Fibroblast of skin of left biceps (primary cell): ENCODE measurements at places on chromosomes 5 and 9.

GRCh38 chr9:127970401-127971313 lies 10.1 kb downstream of the EEIG1 start:
- no peak for DNase-seq

DNA sequence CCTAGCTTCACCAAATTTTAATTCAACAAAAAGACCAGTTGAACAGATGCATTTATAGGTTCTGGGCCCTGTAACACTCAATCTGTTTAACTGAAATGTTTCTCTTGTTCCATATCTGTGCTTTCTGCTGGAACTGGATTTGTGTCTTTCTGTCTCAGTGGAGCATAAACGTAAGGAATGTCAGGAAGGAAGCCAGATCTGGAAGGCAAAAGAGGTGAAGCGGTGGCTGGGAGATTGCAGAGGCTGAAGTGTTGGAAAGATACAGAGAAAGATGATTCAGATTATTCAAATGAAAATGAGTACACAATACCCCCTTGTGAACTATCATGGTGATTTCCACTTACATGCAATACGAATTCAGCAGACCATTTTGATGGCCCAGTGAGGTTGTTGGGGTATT lies 406.8 kb downstream of the BRINP1 start:
- DNase-seq: peak; percentile 37

GRCh38 chr5:138981131-138981530 lies 106.0 kb upstream of the LRRTM2 start:
- no peak for DNase-seq

GRCh38 chr5:7436521-7436920 lies 40.6 kb downstream of the ADCY2 start:
- DNase-seq: no peak

DNA sequence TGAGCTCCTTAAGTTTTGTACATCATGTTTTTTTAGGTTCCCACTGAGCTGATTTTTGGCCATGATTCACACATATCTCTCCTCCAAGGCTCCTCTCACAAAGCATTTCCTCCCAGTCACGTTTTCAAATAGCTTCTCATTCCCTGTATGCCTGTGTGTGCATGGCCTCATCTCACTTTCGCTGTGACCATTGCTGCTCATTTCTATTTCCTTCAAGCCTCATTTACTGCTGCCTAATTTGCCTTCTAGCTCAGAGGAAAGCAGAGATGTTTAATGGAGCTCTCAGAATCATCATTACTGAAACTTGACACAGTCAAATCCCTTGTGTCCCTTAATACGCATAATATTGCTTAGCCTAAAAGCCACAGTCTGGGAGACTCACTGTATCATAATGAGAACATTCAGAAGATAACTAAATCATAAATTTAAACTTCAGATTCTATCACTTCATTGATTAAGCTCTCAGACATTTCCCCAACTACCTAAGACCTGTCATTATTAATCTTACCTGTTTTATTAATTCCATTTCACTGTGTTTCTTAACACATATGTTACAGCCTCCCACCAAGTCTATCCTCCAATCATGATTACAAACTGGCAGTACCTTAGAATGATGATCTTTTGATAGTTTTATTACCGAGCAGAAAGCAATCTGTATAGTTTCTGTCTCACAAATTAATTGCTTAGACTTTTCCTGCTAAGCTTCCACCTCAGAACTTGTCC lies 278.3 kb upstream of the PTGER4 start:
- no peak for DNase-seq

DNA sequence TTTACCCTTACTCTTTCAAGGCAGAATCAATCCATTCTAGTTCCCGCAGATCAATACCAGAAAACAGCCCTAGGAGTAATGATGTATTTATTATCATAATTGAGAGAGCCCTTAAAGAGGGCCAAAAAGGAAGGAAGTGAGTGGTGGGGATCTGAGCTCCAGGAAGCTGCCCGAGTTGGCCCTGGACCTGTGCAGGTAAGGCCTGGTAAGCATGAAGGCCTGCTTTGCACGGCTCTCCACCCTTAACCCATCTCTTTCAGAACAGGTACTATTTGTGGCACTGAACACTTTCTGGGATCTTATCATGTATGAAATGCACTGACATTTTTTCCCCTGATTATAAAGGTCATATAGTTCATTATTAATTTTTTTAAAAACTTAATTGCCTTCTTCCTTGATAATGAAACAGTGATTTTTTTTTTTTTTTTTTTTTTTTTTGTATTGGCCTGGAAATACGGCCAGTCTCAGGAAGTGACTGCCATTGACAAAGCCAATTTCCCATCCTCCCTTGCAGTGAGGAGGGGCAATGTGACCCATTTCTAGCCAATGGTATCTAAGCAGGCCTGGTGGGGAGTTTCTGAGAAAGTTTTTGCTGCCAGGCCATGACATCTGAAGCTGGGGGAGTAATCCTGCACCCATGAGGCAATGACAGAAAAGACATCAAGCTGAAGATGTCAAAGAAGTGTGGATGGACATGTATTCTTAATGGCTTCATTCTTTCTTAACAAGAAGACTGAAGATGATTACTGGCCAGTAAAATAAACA lies 6.3 kb upstream of the MVB12B start:
- DNase-seq: no peak

DNA sequence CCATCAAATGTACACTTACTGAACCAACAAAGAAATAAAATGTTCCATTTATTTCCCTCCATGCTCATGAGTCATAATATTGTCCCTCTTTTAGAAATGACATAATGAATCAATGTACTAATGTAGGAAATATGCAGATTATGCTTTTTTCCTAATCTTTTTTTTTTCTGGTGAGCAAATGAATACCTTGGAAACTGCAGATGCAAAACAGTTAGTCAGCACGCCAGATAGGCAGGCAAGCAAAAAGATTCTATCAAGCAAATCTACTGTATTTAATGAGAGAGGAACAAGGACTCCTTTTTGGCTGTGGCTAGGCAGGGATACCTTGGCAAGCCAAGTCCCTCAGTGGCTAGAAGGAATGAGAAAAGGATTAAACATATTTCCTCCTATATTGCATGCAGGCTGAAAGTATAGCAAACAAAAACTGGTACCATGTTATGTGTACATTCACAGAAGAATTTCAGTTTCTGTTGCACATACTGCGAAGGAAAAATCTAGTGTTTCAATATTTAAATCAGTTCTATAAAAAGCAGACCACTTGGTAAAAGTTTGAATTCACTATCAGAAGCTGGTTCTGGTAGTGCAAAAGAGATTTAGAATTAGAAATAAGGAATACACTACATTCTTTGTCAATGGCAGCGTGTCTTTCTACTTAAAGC lies 605.4 kb downstream of the TLE1 start:
- peak; percentile 33 for DNase-seq

DNA sequence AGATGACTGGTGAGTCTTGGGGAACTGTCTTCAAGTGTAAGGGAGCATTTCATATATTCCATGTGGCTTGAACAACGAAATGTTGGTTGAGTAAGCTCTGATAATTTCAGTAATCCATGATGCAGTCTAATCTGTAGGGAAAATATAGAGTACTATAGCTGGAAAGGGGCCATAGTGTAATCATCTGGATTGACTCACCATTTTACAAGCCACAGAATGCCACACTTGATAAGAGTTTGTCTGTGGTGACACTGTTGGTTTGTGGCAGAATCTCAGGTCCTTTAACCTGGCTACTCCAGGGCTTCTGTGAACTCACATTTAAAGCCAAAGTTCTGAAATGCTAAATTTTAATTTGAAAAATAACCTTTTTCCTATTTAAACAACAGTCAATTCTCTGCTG lies 16.3 kb upstream of the MAML1 start:
- DNase-seq: no peak

GRCh38 chr5:68746220-68746619 lies 347.6 kb upstream of the SLC30A5 start:
- no peak for DNase-seq

DNA sequence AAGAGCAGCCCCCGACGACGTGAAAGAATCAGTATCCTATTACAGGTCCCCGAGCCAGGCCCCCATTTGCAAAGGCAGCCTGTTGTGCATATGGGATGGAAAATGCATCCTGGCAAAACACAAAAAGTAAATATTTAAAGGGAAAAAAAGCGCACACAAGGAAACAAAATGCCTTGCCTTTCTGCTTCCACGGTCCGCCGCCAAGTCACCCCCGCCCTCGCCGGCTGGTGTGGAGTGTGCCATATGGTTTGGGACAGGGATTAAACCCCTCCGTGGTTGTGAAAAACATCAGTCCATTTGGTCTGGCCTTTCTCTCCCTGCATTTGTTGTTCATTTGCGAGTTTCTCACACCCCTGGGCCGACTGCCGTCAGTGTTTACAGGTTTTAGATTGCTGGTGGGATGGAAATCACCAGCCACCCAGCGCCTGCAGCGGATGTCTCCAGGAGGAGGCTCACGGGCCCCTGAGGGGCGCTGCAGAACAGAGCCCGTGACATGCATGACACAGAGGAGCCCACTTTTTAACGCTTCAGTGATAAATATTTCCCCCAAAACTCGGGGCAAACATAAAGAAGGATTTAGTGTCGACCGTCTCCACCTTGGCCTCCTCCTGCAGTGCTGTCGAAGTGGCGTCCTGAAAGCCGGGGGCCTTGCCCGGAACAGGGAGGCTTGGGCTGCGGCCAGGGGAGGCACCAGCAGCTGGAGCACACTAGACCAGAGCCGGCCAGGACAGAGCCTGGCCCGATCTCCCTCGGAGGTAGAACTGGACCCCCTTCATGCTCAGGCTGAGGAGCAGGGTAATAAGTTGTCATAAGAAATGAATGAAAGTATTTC lies 161.5 kb downstream of the HSD17B3 start:
- no peak for DNase-seq

- DNase-seq: no peak
Measured at GRCh38 chr5:68303754-68304420, 88.3 kb downstream of the PIK3R1 start.

GRCh38 chr9:77142366-77142765 lies 35.0 kb upstream of the VPS13A start:
- DNase-seq: no peak

DNA sequence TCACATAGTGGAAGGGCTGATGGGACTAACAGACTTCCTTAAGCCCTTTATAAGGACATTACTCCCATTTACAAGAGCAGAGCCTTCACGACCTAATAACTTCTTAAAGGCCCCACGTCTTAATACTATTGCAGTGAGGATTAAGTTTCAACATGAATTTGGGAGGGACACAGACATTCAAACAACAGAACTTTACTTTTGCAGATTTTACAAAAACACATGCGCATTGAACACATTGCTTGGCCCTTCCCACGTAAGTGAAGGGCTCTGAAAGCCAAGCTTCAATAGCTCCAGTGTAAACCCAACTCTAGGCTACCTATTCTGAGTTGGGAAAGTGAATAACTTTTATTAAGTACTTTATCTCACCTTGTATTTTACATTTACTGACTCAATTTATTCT lies 53.8 kb upstream of the DNAH5 start:
- DNase-seq: no peak

GRCh38 chr9:112898872-112899311 lies 8.2 kb upstream of the SLC46A2 start:
- no peak for DNase-seq

GRCh38 chr9:129250786-129251185 lies 72.7 kb upstream of the IER5L start:
- no peak for DNase-seq

DNA sequence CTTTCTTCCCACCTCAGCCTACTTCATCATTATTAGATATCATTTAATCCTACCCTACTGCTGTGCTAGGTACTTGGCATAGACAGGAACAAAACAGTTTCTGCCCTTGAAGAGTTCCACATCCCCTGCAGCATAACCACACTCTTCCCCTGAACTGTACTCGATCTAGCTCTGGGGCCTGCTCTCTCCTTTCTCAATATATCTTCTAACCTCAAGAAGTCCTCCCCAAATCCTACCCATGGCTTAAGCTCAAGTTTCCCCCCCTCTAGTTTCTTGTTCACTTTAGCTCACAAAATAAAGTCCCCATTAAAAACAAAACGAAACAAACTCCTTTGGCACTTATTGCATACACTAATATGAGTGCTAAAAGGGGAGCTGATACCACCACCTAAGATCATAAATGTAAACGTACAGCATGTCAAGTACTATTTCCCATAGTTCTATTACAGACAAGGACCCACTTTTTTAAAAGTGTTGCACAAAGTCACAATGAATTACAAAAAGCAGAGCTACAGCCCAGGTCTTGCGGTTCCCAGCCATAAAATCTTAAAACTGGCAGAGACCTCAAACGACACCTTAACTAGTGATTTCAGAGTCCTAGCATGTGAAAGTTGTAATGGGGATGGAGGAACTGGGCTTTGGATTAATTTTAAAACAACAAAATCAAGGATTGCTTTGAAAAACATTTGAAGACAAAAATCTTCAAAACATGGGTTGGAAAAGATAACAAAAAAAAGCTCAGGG lies 80.7 kb downstream of the PTPDC1 start:
- DNase-seq: no peak

- DNase-seq: no peak
Measured at GRCh38 chr5:177984584-177985206, 11.3 kb downstream of the PROP1 start.

- DNase-seq: no peak
Measured at GRCh38 chr9:69254223-69254622, 70.8 kb upstream of the ENTREP1 start.

DNA sequence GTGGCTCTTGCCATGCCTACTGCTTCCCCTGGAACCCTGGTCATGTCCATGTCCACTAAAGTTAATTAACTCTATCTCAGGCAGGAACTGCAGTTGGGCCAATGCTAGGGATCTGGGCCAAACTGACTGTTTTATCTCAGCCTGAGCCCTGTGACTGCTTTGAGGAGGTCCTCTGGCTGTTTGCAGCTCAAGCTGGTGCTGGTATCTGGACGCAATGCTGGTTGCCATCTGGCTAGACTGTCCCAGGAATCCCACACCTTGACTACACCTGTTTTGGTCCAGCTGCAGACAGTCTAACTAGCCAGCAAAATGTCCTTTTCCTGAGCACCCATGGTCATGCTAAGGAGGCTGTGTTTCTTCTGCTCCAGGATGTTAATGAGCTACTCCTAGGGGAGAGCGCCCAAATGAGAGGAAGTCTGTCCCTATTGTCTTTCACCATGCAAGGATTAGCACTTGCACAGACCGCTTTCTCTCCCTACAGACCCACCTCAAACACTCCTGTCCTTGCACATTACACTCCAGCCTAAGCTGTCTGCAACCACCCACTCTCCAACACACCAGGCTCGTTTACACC lies 251.0 kb downstream of the SH3GL2 start:
- DNase-seq: no peak

GRCh38 chr5:178404987-178405386 lies 172.4 kb upstream of the PHYKPL start:
- no peak for DNase-seq

DNA sequence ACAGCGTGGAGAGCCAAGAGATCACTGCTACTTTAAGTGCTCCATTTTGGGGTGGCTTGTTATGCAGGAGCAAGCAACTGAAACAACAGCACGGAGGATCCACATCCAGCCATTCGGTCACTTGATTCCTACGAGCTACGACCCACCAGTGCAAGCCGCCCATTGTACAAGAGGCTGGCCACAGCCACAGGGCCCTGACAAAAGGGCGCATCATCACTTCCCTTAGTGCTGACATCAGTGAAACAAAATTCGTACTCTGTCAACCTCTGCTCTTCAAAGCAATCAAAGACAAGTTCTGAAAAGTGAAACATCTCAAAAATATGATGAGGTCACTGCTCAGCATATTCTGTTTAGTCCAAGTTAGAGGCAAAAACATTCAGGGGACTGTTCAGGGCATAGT lies 168.4 kb downstream of the GADD45G start:
- DNase-seq: no peak
